ENCODE measurements at places on chromosomes 4 and X.

DNA sequence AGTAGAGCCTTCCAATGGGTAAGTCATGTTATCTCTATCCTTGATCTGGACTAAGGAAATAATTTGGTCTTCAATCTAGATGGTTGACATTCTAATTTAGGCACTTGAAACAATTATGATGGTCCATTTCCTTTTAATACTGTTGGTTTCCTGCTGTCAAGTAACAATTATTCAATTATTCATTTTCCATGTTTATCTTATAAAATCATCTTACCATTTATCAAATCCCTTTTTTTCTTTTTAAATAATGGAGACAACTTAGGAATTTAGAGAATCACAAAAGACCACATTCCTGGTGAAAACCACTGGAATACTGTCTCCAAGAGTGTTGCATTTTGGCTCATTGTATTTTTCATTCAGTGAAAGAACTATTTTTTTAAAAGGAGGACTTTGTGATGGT is 148.7 kb upstream of the CTSO start:
- DNase-seq = no peak

- DNase-seq = no peak
These were observed 380.8 kb downstream of the FBXW7 start for GRCh38 chr4:152155070-152155469.

GRCh38 chr4:137253949-137254348 is 278.3 kb downstream of the PCDH18 start:
- no peak for DNase-seq

- no peak for DNase-seq
These were observed 76.4 kb downstream of the JAKMIP1 start for GRCh38 chr4:6123976-6124375.

- no peak for DNase-seq
These were observed 203.6 kb downstream of the SPRY1 start for GRCh38 chr4:123599920-123600810.

DNA sequence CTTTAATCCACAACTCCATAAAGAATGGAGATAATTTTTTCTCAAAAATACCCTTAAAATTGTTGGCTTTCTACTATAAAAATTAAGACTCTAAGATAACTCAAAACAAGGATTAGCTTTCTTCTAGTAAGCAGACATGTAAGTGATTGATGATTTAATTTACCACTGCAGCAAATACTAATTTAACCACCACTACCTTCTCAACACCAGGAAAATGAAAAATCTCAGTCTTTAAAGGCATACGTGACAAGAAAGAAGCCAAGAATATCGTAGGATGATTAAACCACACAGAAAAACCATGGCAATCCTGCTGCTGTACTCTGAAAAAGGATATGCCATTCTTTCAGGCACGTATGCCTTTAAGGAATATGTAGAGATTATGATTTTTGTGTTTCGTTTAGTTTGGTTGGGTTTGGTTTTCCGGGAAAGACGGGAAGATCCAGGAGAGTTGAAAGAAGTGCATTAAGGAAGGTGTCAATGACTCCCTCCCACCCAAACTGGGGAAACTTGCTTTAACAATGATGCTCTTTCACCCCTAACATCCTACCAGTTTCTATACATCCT is 881 bp downstream of the LRCH2 start:
- DNase-seq = no peak

DNA sequence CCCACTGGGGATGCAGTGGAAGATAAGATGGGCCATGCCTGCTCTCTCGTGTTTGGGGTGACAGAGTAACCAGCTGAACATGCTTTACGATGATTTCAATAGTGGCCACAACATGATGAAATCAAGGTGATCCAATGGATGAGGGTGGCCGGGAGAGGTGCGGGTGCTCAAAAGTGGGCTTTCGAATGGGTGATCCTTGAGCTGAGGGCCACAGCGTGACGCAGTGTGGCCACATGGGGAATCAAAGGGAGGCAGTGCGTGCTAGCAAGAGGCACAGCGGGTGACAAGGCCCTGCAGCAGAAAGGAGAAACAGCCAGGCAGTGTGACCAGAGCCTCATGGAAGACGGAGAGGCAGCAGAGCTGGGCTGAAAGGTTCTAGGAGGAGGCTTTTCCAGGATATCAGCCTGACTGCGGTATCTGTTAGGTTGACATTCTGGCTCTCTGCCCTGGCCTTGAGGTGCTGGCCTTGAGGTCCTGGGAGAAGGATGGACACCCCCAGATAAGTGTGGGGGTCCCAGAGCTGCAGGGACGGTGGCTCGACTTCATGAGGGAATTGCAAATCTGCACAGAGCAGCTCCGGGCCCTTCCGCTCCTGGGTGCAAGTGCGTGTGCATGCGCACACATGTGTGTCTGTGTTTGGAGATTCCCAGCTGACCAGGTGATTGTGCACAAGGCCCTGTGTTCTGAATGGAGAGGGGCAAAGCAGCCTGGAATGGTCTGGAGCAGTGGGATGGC is 38.0 kb upstream of the GPR78 start:
- no peak for DNase-seq

DNA sequence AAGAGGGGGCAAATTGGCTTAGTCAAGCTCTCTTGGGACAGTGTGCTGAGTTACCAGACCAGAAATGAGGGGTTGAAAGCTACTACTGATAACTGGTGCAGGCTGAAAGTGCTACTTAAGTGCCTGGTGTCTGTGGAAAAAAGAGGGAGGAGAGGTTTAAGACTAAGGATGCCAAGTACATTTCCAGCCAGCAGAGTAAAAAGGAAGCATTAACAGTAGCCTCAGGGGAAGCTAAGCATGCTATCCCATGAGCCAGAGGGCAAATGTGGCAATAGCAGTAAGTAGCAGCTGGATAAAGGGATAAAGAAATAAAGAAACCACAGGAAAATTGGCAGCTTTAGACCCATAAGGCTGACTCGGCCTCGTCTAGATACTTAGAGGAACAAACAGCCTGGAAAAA is 196.3 kb upstream of the MAB21L2 start:
- DNase-seq = no peak

- DNase-seq = no peak
These were observed 11.2 kb upstream of the FREM3 start for GRCh38 chr4:143711543-143712154.

DNA sequence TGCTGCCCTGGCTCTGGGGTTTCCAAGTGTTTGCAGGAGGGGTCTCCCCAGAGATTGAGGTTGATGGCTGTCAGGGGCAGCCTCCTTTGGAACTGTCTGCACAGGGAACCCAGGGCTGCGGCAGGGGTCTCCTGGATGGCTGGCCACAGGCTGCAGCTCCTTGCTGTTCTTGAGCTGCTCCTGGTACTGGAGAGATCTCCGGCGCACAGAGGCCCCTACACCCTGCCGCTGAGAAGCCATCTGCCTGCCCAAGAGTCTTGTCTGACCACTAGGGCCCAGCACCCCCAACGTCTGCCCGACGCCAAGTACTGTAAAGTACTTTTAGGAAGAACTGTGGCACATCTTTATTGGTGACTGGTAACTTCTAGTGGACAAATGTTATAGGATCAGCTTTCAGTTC is 13.5 kb downstream of the STIM2 start:
- no peak for DNase-seq

GRCh38 chr4:82988323-82988832 is 22.2 kb downstream of the LIN54 start:
- DNase-seq = no peak

- no peak for DNase-seq
These were observed 16.0 kb upstream of the MXD4 start for GRCh38 chr4:2277956-2278355.

DNA sequence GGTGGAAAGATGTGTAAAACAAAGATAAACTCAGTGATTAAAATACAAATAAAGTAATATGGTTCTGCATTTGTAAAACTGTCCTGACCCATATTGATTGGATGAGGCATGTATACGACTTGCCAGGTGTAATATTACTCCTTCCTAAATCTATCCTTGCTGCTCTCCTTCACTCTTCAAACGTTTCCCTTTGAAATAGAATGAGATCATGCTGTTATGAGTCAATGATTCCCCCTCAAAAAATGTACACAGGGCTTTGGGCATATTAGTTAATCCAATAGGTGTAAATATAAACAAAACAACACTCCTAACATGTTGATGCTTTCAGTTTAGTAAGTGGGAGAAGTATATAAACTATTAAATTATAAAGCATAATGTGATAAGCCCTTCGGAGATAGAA is 117.4 kb upstream of the GPM6A start:
- no peak for DNase-seq

DNA sequence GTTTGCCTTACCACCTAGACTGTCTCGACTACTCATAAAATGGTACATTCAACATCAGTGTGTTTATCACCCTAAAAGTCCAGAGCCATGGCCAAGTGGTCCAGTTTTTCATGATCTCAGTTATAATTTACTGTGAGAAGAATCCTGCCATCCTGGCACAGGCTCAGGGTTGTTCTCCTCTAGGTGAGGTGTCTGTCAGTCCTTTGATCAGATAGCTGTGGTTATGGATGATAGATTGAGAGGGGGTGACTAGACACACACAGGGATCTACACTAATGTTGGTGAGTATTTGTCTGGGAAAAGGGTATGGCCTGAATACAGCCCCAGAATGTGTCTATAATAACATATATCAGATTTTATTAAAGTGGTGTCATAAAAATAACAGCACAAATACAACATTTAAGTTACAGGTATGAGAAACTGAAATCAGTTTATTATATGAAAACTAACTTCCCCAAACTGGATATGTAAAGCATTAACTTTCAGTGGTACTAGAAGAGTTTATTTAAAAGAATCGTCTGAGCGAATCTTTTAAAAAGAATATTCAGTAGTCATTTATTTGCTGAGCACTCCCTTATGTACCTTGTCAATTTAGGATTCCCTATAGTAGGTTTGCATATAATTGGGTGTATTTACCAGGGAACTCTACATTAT is 93.3 kb downstream of the STIM2 start:
- DNase-seq = no peak

GRCh38 chr4:13920111-13920875 is 292.8 kb upstream of the BOD1L1 start:
- DNase-seq = no peak

DNA sequence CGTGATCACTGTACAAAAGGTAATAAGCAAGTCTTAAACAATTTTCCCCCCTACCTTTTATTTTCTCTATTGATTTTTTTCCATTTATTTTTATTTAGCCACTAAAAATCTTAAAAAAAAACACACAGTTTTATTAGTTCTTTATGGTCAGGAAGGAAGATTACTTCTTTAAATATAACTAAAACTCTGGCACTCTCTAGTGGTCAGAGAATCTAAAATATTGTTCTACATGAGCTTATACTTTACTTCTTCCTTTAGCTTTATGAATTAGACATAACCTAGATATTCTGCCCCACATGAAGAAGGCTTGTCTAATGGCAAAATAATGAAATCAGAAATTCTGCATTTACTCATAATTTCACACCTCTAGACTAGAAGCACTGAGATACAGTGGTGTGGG is 135.2 kb downstream of the PDE5A start:
- no peak for DNase-seq

GRCh38 chrX:45747905-45748304 is 547.2 kb upstream of the DIPK2B start:
- no peak for DNase-seq

- DNase-seq = no peak
These were observed 22.4 kb upstream of the SH3KBP1 start for GRCh38 chrX:19909761-19910160.

DNA sequence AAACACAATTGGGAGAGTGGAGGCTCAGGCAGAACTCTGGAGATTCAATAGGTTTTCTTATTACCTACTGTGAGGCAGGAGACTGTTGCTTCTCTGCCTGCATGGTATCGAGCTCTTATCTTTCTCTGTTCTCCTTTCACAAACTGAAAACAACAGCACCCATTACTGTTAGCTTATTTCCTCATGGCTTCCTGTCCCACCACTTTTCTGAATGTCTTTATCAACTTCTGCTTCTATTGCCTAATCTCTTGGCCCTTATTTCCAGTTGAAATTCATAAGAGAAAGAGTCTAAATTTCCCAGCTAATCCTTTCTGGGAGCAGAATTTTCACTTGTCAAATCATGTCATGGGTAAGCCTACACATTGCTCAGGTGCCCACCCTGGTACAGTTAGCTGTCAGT is 46.8 kb upstream of the NDST3 start:
- DNase-seq = no peak

DNA sequence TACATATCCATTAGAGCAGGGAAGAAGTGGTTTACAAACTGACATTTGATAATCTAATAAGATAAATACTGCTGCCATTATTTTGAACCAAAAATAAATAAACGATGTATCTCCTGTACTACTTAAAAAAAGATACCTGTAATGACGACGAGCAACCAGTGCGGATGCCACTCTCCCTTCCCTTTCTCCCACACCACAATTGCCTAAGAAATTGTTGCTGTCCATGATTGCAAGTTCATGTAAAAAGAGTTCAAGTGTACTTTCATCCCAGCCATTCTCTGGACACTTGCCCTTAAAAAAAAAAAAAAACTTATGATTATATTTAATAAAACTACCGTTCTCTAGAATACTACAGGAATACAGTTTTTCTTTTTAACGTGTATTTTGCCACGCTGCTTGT is 1.4 kb downstream of the SEPSECS start:
- DNase-seq = no peak

GRCh38 chr4:5588046-5588445 is 120.3 kb downstream of the EVC2 start:
- no peak for DNase-seq

DNA sequence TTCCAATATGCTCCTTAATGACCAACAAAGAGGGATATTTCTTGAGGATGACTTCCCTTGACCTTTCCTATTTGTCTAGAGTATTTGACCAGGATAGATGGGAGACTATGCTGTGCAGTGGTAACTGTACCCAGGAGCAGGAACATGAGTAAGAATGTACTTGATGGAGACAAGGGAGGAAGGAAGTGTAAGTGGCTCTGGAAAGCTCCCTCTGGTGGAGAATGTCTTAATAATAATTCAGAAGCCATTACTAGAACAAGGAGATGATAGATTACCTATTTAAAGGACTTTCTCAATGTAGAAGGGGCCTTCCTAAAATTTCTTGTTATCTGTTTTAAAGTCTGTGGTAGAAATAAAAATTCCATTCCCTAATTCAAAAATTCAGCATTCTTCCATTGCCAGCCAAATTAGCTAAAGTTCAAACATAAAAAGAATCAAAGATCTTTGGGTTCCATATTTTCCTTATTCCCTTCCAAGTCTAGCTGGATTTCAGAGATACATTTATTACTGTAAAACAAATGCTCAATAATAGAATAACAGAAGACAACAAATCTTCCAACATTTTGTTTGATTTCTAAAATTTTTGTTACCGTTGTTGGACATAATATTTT is 83.8 kb downstream of the GRID2 start:
- DNase-seq = no peak

DNA sequence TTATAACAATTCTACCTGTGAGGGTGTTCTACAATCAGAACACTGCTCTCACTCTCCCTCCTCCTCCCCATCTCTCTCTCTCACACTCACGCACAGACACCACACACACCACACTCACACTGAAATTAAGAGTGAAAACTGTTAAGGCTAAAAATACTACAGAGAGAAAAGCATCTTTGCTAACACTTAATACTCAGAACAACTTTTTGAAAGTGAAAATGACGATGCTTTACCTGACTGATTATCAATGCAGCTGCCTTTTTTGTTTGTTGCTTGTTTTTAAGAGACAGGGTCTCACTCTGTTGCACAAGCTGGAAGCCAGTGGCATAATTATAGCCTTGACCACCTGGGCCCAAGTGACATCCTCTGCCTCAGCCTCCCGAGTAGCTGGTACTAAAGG is 222.4 kb downstream of the APBB2 start:
- no peak for DNase-seq

GRCh38 chrX:150081076-150081475 is 142.8 kb upstream of the EOLA2 start:
- DNase-seq = no peak
